ENCODE measurements at places on chromosomes 13 and 19.

DNA sequence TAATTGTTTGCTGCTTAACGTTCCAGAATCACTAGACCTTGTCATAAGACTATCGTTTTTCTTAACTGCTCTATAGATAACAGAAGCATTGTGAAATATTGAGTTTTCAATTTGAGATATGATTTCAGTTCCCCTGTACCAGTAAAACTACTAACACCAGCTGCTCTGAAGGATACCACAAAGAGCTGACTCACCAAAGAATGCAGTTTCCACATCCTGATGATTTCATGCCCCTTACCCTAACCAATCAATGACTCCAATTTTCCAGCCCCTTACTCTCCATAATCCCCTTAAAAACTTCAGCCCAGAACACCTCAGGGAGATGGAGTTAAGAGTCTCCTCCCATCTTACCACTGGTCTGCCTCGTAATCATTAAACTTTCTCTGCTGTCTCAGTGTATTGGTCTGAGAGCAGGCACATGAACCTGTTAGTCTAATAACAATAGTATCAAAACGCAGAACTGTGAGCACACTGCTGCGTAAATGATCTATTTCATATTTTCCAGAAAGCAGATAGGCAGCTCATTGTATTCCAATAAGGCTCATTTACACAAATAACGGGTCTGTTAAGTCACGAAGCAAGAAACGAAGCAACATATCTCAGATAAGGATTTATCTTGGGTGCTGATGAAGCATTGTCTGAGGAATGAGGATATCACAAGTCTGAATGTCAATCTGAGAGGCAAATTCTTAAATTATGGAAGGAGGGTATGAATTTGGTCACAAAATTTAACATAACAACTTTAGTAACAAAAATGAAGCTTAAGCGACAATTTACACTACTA is 14.1 kb upstream of the CCNA1 start:
- no peak for DNase-seq

- no peak for DNase-seq
Measured at GRCh38 chr19:11563532-11563931, 4.5 kb upstream of the ELOF1 start.

- no peak for DNase-seq
Measured at GRCh38 chr19:40659116-40659515, 31.3 kb downstream of the NUMBL start.

- DNase-seq: no peak
Measured at GRCh38 chr13:50340551-50341287, 325.5 kb downstream of the KCNRG start.

DNA sequence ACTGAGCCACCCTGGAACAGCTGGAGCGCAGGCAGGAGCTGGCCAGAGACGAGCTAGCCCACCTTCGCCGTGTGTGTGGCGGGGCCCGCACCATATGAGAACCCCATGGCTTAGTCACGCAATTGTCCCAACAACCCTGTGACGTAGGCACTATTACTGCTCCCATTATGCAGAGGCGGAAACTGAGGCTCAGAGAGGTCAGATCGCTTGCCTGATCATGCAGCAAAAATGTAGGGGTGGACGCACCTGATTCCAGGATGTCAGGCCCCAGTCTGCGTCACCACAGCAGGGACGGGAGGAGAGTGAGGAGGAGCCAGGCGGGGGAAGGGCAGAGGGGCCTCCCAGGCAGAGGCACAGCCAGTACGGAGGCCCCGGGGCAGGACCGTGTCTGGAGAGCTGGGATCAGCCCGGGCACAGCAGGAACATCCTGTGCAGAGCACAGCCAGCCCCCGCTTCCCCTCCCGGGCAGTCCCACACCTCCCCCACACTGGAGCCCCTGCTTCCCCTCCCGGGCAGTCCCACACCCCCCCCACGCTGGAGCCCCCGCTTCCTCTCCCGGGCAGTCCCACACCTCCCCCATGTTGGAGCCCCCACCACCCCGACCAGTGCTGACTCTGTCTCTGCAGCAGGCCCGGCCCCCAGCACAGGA is 16.7 kb downstream of the PIP5K1C start:
- no peak for DNase-seq

GRCh38 chr13:67341406-67341805 is 111.3 kb upstream of the PCDH9 start:
- DNase-seq: no peak

DNA sequence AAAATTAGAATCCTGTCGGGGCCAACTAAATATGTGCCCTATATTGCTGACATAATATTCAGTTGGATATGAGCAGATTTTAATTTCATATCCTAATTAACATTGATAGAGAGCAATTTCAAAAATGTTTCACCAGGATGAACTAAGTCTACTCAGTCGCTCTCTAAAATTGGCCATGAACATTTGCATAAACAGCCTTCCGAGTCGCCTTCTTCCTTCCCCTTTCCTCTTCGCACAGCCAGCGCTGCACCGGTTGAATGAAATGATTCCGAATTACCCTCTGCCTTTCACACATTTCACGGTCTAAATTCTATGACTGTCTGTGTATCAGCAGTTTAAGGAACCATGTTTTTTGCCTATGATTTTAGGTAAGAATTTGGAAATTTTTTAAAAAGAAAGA is 413.7 kb downstream of the LIG4 start:
- DNase-seq: no peak

- DNase-seq: no peak
Measured at GRCh38 chr13:110492679-110493593, 68.6 kb downstream of the RAB20 start.

GRCh38 chr19:16327911-16328823 is 3.5 kb downstream of the KLF2 start:
- DNase-seq: no peak
